ENCODE measurements at places on chromosomes 6 and 20.
A peak's percentile ranks its signal among the peaks of the same experiment; 100 is the strongest.

- no peak for DNase-seq
Observed at GRCh38 chr6:29912840-29913239, 29.5 kb upstream of the HLA-A start.

- no peak for DNase-seq
Observed at GRCh38 chr20:50194422-50194830, 3.8 kb downstream of the CEBPB start.

DNA sequence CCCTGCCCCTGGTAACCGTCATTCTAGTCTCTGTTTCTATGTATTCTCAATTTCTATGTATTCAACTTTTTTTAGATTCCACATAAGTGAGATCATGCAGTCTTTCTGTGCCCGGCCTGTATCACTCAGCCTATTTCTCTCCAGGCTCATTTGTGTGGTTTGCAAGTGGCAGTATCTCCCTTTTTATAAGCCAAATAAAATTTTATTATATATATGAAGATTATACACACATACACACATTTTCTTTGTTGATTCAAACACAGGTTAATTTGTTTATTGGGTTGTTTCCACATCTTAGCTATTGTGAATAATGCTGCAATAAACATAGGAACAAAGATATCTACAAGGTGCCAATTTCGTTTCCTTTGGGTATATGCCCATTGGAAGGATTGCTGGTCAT, 571.7 kb downstream of the DHX35 start:
- no peak for DNase-seq

DNA sequence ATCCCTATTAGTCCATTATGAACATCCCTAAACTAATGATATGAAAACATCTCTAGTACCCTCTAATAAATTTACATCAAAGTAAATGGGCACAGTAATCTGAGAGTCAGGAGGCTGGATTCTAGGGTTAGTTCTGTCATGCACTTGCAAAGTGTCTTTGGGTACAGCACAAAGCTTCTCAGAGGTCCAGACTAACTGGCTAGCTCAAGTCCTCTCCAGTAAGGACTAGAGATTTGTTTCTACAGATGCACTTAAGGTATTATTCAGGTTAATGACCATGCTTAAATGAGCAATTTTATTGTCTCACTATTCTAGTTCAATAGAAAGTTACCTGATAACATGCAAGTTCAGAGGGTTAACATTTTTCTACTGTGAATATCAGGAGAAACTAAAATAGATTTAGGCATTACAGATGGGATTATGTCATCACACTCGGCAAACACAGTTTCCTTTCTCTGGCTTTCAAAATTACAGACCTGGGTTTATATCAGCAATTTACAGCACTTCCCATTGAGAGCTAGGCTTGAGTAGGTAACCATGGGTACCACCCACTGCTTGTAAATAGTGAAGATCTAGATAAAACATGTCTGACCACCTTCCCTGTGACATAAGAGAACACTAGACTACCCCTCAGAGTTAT, 402.9 kb upstream of the RUNX2 start:
- DNase-seq = peak; percentile 42

- no peak for DNase-seq
Observed at GRCh38 chr6:36204068-36204753, 7.7 kb downstream of the BRPF3 start.

DNA sequence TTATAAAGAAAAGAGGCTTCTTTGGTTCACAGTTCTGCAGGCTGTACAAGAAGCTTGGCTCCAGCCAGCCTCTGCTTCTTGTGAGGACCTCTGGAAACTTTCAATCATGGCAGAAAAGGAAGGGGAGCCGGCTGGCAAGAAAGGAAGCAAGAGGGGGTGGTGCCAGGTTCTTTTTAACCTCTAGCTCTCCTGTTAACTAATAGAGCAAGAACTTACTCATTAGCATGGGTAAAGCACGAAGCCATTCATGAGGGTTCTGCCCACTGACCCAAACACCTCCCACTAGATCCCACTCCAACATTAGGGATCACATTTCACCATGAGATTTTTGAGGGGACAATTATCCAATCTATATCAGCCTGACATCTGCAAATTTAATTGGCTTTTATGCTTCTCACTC, 347.1 kb downstream of the GRIK2 start:
- no peak for DNase-seq

DNA sequence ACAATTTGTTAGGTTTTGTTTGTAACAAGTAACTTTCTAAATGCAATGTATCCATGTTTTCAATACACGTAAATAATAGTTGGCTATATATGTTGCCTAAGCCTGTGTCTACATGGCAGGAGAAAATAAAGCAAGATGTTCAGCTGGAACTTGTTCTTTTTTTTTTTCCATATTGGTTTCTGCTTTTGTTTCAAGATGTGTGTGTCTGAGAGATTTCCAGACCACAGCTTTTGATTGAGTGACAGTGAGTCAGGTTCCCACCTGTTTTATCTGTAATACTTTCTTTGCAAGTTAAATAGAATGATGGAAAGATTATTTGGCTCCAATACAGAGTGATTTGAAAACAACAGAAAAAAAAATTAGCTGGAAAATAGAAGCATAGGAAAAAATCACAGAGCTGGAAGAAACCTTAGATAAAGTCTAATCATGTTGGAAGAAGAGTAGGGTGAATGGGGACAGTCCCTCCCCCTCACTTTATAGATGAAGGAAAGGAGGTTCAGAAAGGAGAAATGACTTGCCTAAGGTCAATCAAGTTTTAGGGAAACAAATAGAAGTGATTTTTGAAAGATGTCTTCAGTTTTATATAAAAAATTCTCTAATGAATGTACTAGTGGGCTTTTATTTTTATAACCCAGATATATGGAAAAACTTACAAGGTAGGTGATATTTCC, 150.9 kb upstream of the STMND1 start:
- no peak for DNase-seq

- no peak for DNase-seq
Observed at GRCh38 chr6:157559201-157559756, 178.3 kb downstream of the ZDHHC14 start.

DNA sequence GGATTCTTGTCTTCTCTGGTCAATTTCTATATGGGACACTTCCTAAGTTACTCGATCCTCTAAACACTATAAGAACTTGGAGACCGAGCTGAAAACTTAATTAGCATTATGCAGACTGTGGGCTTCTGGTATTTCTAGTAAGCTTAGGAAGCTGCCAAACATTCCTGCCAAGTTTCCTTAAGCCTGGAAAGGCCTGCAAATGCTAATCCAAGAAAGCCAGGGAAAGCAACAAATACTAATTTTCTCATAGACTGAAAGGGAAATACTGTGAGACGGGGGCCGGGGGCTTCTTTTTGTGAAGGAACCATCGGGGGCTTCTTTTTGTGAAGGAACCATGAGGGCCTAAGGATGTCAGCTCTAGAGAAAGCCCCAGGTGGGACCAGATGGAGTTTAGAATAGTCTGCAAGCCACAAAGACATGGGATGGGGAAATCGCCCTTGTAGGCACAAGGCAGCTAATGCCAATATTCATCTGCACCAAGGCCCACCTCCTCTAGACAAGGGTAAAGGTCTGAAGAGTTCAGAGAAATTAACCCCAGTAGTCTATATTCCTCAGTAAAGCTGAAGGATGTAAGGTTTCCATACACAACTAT, 332.4 kb upstream of the PRDM1 start:
- no peak for DNase-seq

DNA sequence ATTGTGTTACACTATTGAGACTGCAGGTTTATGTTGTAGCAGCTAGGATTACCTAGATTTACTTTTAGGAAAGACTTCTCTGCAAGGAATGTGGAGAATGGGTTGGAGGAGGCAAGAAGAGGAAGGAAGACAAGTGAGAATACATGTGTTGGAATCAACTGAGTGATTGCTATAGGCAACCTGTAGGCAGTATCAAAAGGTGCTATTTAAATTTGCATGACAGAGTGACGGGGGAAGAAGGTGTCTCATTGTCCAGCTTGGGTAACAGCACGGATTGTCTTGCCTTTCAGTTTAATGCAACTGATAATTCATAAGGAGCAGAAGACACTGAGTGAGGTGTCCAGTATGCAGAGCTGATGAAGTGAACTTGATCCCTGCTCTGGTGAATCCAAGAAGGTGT, 19.4 kb downstream of the SERPINB9 start:
- no peak for DNase-seq

DNA sequence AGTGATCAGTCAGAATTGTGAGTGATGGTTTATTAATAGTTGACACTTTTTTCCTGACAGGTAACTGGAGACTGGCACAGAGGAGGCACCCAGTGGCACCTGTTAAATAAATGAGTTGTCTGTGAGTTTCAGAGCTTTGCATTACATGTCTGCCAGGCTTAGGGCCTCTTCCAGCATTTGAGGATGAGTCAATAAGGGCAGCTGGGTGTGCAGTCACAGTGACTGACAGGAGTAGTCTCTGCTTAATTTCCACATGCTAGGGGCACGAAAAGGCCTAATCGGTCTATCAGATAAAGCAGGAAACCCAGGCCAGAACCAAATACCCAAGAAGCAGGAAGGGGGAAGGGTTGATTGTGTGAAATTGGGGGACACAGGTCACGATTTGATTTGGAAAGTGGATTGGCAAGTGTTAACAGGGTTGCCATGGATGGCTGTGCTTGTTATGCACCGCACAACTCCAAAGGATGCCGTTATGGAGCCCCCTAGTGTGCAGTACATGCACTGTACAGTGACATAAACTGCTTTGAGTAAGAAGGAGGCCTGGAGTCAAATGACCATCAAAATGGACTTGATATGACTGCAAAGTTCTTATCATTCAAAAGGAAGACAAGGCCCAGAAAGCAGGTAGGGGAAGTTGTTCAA, 111.9 kb upstream of the GGTLC1 start:
- peak; percentile 21 for DNase-seq

DNA sequence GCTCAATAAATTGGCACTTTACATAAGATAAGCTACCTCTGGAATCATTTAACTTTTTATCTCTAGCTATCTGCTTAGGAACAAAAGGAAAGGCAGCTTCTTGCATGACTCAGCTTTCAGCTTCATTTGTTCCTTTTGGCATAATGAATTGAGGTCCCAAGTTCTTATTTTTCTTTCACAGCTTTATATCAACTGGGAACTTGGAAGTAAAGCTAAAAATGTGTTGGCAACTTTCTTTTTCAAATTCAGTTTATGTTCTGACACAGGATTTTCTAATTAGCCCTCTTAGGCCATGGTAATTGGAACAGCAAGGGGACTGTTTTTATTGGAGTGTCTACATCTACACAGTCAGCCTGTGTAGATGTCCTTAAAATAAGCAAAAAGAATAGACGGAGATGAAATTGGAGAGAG, 55.2 kb upstream of the MRAP2 start:
- no peak for DNase-seq

DNA sequence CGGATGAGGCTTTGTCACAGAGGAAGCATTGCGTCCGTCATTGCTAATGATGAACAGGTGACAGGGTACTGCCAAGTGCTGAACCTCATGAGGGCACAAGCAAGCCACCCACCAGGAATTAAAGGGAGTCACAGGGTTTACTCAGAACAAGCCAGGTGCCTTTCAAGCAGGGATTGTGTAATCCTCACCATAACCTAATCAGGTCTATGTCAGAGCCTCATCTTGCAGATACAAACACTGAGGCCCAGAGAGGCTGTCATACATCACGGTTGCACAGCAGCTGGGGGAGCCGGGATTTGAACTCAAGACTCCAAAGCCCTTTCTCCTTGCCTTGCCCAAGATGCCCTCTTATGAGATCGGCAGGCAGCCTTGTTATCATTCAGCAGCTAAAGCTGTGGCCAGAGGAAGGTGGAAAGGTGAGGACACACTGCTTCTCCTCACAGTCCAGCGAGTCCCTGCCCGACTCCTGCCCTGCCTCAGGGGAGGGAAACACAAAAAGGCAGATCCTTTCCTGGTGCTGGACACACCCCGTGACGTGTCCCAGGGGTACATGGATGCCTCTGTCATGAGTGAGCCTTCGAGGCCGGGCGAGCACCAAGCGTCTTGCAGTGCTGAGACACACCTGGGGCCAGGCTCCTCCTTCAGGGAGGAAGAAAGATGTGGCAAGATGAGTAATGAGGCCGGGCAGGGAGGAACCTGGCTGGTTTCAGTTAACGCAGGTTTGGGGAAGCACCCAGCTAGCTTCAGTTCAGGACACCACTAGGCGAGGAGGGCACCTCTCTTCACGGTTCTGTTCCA, 214.9 kb downstream of the LY86 start:
- DNase-seq = peak; percentile 66

DNA sequence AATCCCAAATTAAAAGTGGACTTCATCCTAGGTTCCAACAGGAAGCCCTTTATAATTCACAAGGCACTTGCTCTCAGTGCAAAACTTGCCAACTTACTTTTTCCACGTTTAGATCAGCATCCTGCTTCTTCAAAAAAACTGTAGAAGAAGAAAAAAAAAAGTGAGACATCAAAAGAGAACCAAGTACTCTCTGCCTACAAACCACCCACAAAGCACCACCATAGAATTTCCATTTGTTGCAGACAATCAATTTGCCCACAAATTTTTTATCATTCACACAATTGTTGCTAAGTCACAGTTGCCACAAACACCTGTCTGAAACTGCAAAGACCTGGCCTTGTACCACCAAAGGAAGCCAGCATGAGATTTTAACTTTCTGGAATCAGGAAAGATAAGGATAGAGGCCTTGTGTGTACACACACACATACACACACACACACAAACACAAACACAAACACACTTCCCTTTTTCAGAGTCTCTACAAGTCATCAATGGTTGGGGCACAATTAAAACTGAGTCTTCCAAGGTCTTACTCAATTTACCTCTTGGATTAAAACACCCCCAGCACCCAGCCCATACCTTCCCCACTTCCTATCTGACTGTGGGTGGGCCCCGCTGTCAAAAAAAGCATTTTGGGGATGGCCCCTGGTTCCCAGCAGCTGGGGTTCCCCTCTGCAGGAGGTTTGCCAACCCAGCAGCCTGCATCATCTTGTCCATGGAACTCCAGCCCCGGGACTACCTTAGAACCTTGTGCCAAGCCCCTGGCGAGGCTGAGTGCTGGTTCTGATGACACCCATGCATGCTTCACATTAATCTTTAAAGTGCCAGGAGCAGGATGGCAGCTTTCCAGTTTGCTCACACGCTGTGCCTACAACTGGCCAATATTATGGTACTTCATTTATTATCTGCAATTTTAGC, 26.5 kb downstream of the FYN start:
- no peak for DNase-seq

- no peak for DNase-seq
Observed at GRCh38 chr20:914727-915498, 1.2 kb downstream of the ANGPT4 start.

- DNase-seq = no peak
Observed at GRCh38 chr6:140850438-140850837, 1282.3 kb upstream of the GJE1 start.

All from GM13977 (cell line).